ENCODE measurements at places on chromosomes 16 and 17.

DNA sequence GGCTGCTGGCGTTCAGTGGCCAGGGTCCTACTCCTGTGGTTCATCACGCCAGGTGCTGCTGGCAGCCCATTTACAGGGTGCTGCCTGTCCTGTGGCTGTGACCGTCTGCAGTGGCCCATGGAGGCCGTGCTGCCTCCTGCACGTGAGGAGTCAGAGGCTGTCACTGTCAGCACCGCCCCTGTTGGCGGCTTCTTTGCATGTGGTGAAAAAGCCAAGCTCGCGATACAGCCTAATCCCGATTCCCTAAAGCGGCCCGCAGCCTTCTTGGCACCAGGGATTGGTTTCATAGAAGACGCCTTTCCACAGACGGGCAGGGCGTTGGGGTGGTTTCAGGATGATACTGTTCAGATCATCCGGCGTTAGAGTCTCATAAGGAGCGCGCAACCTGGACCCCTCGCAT is 35.3 kb downstream of the RAB11FIP3 start:
- no peak for DNase-seq

- DNase-seq: no peak
Observed at GRCh38 chr16:2838928-2839327, 8.8 kb downstream of the ZG16B start.

DNA sequence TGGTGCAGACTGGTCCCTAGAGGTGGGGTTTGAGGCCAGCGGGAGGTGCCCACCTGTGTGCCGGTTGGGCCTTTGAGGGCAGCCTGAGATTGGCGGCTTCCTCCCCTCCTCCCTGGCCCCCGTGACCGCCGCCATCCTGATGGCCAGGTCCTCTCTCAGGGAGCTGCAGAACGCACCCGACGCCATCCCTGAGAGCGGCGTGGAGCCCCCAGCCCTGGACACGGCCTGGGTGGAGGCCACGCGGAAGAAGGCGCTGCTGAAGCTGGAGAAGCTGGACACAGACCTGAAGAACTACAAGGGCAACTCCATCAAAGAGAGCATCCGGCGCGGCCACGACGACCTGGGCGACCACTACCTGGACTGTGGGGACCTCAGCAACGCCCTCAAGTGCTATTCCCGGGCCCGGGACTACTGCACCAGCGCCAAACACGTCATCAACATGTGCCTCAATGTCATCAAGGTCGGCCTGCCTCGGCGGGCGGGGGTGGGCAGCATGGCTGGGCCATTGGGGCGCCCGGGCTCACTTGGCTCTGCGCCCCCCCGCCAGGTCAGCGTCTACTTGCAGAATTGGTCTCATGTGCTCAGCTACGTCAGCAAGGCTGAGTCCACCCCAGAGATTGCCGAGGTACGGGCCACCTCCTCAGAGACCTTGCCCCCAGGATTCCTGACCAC is 2.8 kb downstream of the GPS1 start:
- no peak for DNase-seq

DNA sequence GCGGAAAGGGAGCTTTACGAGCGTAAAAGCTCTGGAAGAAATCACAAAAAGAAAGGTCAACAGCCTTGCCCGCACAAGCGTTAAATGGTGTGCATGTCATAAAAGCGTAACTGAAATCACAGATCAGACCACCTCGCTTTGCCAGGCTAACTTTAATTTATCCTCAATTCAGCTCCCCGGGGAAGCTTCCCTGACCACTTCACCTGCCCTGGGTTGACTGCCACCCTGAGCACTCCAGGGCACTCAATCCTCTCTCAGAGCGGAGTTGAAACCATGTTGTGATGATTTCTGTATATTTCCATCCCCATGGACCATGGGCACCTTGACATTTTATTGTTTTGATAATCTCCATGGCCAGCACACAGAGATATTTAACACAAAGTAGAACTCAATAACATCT is 16.1 kb upstream of the NAGS start:
- no peak for DNase-seq

- DNase-seq: peak; percentile 1
Observed at GRCh38 chr17:32755045-32755805, 121.7 kb downstream of the MYO1D start.

DNA sequence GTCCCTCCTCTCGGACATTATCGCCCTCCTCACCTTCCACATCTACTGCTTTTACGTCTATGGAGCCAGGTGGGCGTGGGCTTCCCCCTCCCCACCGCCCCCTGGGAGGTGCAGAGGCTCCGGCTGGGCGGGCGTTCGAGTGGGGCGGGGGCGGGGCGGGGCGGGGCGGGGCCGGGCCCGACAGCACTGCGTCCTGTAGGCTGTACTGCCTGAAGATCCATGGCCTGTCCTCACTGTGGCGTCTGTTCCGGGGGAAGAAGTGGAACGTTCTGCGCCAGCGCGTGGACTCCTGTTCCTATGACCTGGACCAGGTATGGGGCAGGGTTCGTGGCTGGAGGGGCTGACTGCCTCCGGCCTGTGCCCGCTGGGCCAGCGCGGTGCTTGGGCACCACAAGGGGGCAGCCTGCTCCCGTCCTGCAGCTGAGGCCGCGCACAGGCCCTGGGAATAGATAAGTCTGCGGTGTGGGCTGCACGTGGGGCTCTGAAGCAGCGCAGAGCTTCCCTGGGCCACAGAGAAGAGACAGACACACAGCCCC is 9.2 kb downstream of the PIGQ start:
- no peak for DNase-seq

Data from LoVo (cell line).